Muscle of back (tissue), 13 donors: ENCODE measurements at places on chromosomes 7 and 10. TPM values are rescaled to one million over a fixed set of nuclear protein-coding genes. Genes with fewer than 3 reads are reported as not detected.

Gene PLAU
- polyA plus RNA-seq, result 26.1 TPM

Gene BAZ1B
- polyA plus RNA-seq, result 49.2 TPM

Gene TAC1
- 0.55 TPM for polyA plus RNA-seq

Gene COBL
- polyA plus RNA-seq, result 122 TPM

Gene TBXAS1
- 3.3 TPM for polyA plus RNA-seq

Gene ETV1
- polyA plus RNA-seq, result 12.4 TPM

Gene CYP3A4
- polyA plus RNA-seq, result 0.12 TPM

Gene COL28A1
- polyA plus RNA-seq, result 0.51 TPM

Gene MET
- 14.6 TPM for polyA plus RNA-seq

Gene DPY19L1
- 19.9 TPM for polyA plus RNA-seq

Gene AKR1C8
- 0.17 TPM for polyA plus RNA-seq
